ENCODE measurements at places on chromosomes 16 and 17. TPM values are rescaled to one million over a fixed set of nuclear protein-coding genes. Genes with fewer than 3 reads are reported as not detected.

Gene MYO19
- total RNA-seq: 54.2 TPM

Gene CHTF18
- total RNA-seq: 14.9 TPM

Gene TK1
- 19.5 TPM for total RNA-seq

Gene MPP2
- 4.6 TPM for total RNA-seq

Gene MT1E
- 16.3 TPM for total RNA-seq

Gene SMIM22
- total RNA-seq: not detected

Gene METTL26
- 36.6 TPM for total RNA-seq

Gene TBC1D3H
- 2.8 TPM for total RNA-seq
